ENCODE measurements at places on chromosomes 13 and 19. TPM values are rescaled to one million over a fixed set of nuclear protein-coding genes. Genes with fewer than 3 reads are reported as not detected.

The PBX4 gene
- 0.88 TPM for total RNA-seq

The INSR gene
- 3.1 TPM for total RNA-seq

The PDE4C gene
- 0.02 TPM for total RNA-seq

The TSHZ3 gene
- total RNA-seq, result 4.2 TPM

The ATP8B3 gene
- 2.5 TPM for total RNA-seq

The AMER2 gene
- not detected for total RNA-seq

The GCDH gene
- 7.9 TPM for total RNA-seq

The MEIOSIN gene
- total RNA-seq, result not detected

The C19orf81 gene
- 9.6 TPM for total RNA-seq

The IL27RA gene
- total RNA-seq, result 11.9 TPM

The IGFL1 gene
- total RNA-seq, result 2.6 TPM

The ZNF625 gene
- not detected for total RNA-seq

The IGFL2 gene
- 0.63 TPM for total RNA-seq

The TEX26 gene
- total RNA-seq, result not detected

The PSG1 gene
- 0.21 TPM for total RNA-seq

The SH2D3A gene
- total RNA-seq, result 13.3 TPM

The FBN3 gene
- not detected for total RNA-seq

All from A549 treated with DMSO at 1 μM for 4 hours (cell line).